Calu3 (cell line): ENCODE measurements at places on chromosomes 11 and 22. TPM values are rescaled to one million over a fixed set of nuclear protein-coding genes. Genes with fewer than 3 reads are reported as not detected.

GRCh38 chr11:46122945-46123715 lies 1.9 kb upstream of the PHF21A start:
- no peak overlapping the region for H3K27ac ChIP-seq
- no peak for DNase-seq
- H3K27me3 ChIP-seq, result no peaks in the 10 kb centered on the region
- peaks cover 37% of the 10 kb centered on the region for H3K36me3 ChIP-seq
- H3K4me1 ChIP-seq, result peaks cover 18% of the 10 kb centered on the region

DNA sequence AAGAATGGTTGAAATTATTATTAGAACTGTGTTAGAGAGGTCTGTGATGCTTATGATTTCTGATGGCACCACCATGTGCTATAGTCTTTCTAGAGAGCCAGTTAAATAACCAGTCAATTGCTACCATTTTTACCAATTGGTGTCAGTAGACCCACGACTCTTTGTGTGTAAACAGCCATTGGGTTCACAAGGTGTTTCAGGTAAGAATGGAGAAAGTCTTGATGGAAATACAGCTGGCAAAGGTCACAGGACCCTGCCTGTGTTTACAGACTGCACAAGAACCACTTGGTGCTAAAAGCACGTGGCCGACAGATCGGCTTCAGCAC lies 30.5 kb upstream of the OR10G7 start:
- no peaks in the 10 kb centered on the region for H3K36me3 ChIP-seq
- no peak overlapping the region for H3K4me3 ChIP-seq
- no peaks in the 10 kb centered on the region for H3K4me1 ChIP-seq
- DNase-seq, result no peak
- H3K27ac ChIP-seq, result no peak overlapping the region

GRCh38 chr22:22092974-22093373 lies 110.4 kb upstream of the TOP3B start:
- peaks cover 75% of the 10 kb centered on the region for H3K27me3 ChIP-seq
- no peak for DNase-seq
- H3K4me3 ChIP-seq, result no peak overlapping the region
- H3K4me1 ChIP-seq, result peaks cover 7% of the 10 kb centered on the region
- no peaks in the 10 kb centered on the region for H3K36me3 ChIP-seq

DNA sequence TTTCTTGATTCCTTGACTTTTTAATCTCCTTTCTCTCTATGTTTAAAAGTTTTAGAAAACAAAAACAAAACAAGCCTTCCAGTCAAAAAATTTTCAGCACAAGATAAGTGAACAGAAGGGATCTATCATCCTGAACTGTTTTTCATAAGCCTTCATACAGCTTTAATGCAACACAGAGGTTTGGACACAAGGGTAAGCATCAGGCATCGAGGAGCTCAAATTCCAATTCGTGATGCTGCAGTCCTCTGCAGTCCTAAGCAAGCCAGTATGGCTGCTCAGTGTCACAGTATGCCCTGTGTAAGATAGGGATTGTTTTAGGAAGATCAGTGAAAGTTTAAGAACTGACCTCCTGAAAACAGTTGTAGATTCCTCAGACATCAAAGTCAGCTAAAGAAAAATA lies 740.9 kb downstream of the NTM start:
- no peaks in the 10 kb centered on the region for H3K4me1 ChIP-seq
- H3K27ac ChIP-seq, result no peak overlapping the region
- H3K36me3 ChIP-seq, result no peaks in the 10 kb centered on the region
- H3K27me3 ChIP-seq, result no peaks in the 10 kb centered on the region
- no peak overlapping the region for H3K4me3 ChIP-seq

DNA sequence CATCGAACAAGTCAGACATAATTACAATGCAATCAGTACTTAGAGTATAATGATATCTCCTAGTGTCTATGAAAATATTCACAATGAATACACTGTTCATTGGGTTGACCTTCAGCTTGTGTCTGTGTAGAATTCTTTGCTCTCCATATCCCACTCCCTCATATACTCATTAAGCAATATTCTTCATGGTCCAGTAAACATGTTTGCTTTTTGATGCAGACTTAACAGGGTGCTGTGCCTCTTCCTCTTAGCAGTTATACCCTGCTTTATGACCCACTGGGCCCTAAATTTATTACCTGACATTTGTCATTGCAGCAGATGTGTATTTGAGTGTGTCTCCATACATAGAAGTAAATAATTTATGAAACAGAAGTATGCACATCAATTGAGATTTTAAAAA lies 352.5 kb upstream of the CCDC179 start:
- no peak for DNase-seq
- no peak overlapping the region for H3K4me3 ChIP-seq
- H3K36me3 ChIP-seq, result no peaks in the 10 kb centered on the region
- H3K27ac ChIP-seq, result no peak overlapping the region
- H3K27me3 ChIP-seq, result no peaks in the 10 kb centered on the region

DNA sequence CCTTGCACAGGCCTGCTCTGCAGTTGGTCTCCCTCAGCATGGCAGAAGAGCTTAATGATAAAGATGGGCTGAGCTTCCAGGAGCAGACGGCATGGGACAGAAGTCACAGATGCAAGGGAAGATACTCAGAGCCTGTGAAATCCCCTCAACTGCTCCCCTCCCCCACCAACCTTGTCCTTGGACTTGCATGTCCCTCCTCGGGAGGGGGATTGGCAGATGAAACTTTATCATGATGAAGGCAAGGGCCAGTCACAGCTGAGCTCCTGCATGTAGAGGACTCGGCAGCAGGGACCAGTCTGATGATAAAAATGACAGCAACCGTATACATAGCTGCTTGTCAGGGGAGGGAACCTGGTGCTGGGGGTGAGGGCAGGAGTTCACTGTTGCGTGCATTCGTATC lies 6.8 kb upstream of the SLC22A8 start:
- peaks cover 84% of the 10 kb centered on the region for H3K27me3 ChIP-seq
- no peak overlapping the region for H3K4me3 ChIP-seq
- no peak for DNase-seq
- no peaks in the 10 kb centered on the region for H3K36me3 ChIP-seq
- no peak overlapping the region for H3K27ac ChIP-seq
- H3K4me1 ChIP-seq, result no peaks in the 10 kb centered on the region

GRCh38 chr11:33659370-33660139 lies 41.1 kb downstream of the C11orf91 start:
- H3K4me1 ChIP-seq, result no peaks in the 10 kb centered on the region
- H3K4me3 ChIP-seq, result no peak overlapping the region
- no peaks in the 10 kb centered on the region for H3K27me3 ChIP-seq
- DNase-seq, result no peak
- H3K36me3 ChIP-seq, result peaks cover 5% of the 10 kb centered on the region

GRCh38 chr11:81420668-81421250 lies 1312.9 kb downstream of the FAM181B start:
- H3K27ac ChIP-seq, result no peak overlapping the region
- H3K36me3 ChIP-seq, result no peaks in the 10 kb centered on the region
- H3K4me1 ChIP-seq, result no peaks in the 10 kb centered on the region
- DNase-seq, result no peak
- H3K27me3 ChIP-seq, result no peaks in the 10 kb centered on the region

GRCh38 chr11:32006799-32007388 lies 84.0 kb upstream of the RCN1 start:
- H3K4me1 ChIP-seq, result no peaks in the 10 kb centered on the region
- no peaks in the 10 kb centered on the region for H3K36me3 ChIP-seq
- DNase-seq, result peak; percentile 30
- peaks cover 90% of the 10 kb centered on the region for H3K27me3 ChIP-seq

GRCh38 chr22:45852826-45853225 lies 124.1 kb downstream of the WNT7B start:
- H3K4me1 ChIP-seq, result no peaks in the 10 kb centered on the region
- H3K27me3 ChIP-seq, result no peaks in the 10 kb centered on the region
- no peak overlapping the region for H3K27ac ChIP-seq
- no peak overlapping the region for H3K4me3 ChIP-seq

- peaks cover 6% of the 10 kb centered on the region for H3K4me1 ChIP-seq
- no peak for DNase-seq
- H3K36me3 ChIP-seq, result no peaks in the 10 kb centered on the region
These were observed 126.1 kb downstream of the HIPK3 start for GRCh38 chr11:33383075-33383919.

DNA sequence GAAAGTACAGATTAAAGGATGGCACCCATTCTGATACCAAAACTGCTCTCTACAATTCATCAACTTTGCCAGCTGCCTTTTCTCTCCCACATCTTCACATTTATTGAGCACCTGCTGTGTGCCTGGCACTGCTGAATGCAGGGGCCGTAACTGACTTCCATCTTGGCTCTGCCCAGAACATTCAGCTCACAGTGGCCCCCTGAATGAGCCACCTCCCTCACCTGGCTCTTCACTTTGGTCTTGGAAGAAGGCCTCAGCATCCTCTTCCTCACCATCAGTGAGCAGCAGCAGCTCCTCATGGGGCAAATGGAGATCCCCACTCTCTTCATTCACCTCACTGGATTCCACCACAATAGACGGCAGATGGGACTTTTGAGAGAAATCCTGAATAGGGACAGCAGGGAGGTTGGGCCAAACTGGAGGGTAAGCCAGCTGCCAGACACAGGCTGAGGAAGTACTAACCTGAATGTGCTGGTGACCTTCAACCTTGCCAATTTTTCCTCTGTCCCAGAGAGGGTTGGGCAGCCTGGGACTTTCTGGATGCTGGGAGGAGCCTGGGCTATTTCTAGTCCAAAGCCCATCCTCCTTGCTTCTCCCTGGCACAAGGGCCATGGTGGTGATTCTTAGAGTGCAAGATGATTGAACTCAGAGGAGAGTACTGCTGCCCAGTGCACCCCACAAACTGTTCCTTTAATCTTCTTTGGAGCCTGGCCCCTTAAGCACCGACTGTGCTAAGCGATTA lies 1.9 kb upstream of the UQCC3 start:
- peaks cover 90% of the 10 kb centered on the region for H3K36me3 ChIP-seq
- H3K4me1 ChIP-seq, result peaks cover 9% of the 10 kb centered on the region
- DNase-seq, result no peak

DNA sequence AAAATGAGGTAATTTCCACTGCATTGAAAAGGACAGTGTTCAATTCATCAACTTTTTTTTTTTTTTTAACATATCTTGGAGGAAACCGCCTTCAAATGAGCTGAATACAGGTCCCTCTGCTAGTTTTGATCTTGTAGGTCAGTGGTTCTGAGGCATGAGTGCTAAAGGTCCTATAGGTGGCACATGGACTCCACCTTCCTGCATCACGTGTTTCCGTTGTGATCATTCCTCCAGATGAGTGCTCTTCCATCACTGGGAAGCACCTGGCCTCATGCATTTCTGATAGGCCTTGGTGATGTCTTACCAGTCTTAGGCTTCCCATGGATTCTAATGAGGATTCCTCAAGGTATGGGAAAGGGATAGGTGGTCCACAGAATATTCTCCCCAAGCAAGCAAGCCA lies 37.8 kb downstream of the FDX1 start:
- no peaks in the 10 kb centered on the region for H3K27me3 ChIP-seq
- H3K4me1 ChIP-seq, result peaks cover 8% of the 10 kb centered on the region
- H3K4me3 ChIP-seq, result no peak overlapping the region
- DNase-seq, result no peak
- no peak overlapping the region for H3K27ac ChIP-seq

DNA sequence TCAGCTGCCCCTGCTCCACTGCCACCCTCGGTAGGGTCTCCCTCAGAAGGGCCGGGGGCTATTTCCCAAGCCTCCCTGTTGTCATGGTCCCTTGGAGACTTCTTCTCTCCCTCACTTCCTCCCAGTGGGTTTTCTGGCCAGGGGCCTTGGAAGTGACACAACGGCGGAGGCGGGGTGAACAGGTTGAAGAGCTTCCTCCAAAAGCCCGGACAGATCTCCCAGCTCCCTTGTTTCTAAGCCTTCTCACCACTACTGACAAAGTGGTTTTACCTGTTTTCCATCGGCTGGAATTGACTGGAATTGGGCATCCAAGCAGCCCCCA lies 14.5 kb downstream of the MYH9 start:
- H3K36me3 ChIP-seq, result peaks cover 80% of the 10 kb centered on the region
- H3K27me3 ChIP-seq, result no peaks in the 10 kb centered on the region
- H3K4me1 ChIP-seq, result peaks cover 85% of the 10 kb centered on the region
- peak; percentile 55 for DNase-seq
- peak overlapping the region; percentile 80 for H3K27ac ChIP-seq

GRCh38 chr11:109696191-109696897 lies 274.4 kb downstream of the C11orf87 start:
- DNase-seq, result no peak
- no peak overlapping the region for H3K4me3 ChIP-seq
- H3K27me3 ChIP-seq, result no peaks in the 10 kb centered on the region

DNA sequence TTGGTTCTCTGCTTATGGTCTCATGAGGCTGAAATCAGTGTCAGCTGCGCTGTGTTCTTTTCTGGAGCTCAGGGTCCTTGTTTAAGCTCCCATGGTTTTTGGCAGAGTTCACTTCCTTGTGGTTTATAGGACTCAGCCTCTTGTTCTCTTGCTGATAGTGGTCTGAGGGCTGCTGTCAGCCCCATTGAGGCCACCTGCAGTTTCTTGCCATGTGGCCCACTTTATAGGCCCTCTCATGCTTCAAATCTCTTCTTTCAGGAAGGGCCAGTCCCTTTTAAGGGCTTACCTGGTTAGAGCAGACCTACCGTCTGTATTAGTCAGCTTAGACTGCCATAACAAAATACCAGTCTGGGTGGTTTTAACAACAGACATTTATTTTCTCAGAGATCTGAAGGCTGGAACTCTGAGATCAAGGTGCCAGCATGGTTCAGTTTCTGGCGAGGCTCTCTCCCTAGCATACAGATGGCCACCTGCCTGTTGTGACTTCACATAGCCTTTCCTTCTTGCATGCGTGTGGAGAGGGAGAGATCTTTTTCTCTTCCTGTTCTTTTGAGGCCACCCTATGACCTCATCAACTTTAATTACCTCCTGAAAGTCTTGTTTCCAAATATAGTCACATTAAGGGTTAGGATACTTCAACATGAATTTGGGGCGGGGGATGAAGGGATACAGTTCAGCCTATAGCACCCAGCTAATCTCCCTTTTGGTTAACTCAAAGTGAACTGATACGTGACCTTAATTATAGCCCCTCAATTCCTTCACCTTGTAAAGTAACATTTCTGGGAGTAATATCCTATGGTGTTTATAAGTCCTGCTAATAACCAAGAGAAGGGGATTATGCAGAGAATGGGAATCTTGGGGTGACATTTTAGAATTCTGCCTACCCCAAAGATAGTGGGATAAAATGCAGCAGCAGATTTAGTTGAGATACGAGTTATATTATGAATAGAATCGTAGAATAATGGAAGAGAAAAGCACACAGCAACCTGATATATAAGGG lies 131.8 kb downstream of the UVRAG start:
- peaks cover 12% of the 10 kb centered on the region for H3K4me1 ChIP-seq
- no peaks in the 10 kb centered on the region for H3K36me3 ChIP-seq
- no peak for DNase-seq
- no peaks in the 10 kb centered on the region for H3K27me3 ChIP-seq
- H3K27ac ChIP-seq, result no peak overlapping the region

- DNase-seq, result no peak
These were observed 57.8 kb upstream of the FIBIN start for GRCh38 chr11:26936109-26936508.

The PGA5 gene
- total RNA-seq, result not detected in 2 replicates

The SPON1 gene
- total RNA-seq, result not detected in 2 replicates

The GLYATL2 gene
- total RNA-seq, result 0.91 and 1.3 TPM in 2 replicates

The TP53I11 gene
- 27.8 and 69.5 TPM in 2 replicates for total RNA-seq

The CYP2D6 gene
- 9.3 and 10.7 TPM in 2 replicates for total RNA-seq

The INPP5J gene
- total RNA-seq, result 4.1 and 4.2 TPM in 2 replicates

The BAIAP2L2 gene
- 51.2 and 68.2 TPM in 2 replicates for total RNA-seq

The DEFB131B gene
- total RNA-seq, result not detected in 2 replicates

The AQP11 gene
- 1.2 and 1.4 TPM in 2 replicates for total RNA-seq

The ALX4 gene
- not detected in 2 replicates for total RNA-seq

The JAM3 gene
- total RNA-seq, result 0.22 TPM in 1 of 2 replicates, not detected in the other
